SIG-M5 (cell line): ENCODE measurements at places on chromosomes 5 and 9.

GRCh38 chr5:178304016-178304415 lies 71.4 kb upstream of the PHYKPL start:
- no peak for DNase-seq

DNA sequence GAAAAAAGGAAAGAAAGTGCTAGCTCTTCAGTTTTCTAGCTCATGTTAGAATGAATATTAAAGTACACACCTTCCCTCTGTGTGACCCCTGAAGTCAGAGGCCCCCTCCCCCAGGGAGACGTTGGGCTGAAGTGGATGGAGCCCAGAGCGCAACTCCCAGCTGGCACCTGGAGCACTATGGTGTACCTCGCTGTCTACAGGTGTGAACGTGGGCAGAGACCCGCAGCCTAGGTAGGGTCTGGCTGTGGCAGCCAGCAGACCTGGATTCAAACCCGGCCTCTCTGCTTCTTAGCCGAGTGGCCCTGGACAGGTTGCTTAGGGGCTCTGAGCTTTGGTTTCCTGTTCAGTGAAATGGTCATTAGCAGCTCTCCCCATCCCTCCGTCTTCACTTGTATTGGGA lies 6.3 kb downstream of the TOR2A start:
- no peak for DNase-seq

DNA sequence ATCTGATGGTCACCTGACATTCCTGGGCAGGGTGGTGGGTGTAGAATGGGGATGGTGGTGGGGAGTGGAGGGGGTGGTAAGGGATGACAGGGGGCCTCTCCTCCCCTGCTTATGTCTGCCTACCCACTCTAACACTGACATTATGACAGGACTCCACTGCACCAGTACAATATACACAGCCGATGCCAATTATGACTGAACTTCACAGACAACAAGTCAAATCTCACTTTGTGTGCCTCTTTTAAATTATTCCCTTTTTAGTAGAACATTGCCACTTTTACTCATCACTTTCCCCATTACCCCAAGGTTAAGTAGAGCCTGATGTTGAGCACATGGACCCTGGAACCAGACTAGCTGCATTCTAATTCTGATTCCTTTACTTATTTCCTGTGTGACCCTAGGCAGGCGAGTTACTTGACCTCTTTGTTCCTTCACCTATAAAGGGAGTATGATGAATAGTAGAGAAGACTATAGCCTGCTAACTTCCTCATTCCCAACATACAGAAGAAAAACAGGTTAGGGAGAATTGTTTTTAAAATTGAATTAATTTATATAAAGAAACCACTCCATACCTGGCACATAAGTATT lies 464.7 kb downstream of the DMRT2 start:
- no peak for DNase-seq

- no peak for DNase-seq
Measured at GRCh38 chr9:15786616-15787015, 233.8 kb downstream of the CCDC171 start.
